ENCODE measurements at places on chromosomes 4 and X.

DNA sequence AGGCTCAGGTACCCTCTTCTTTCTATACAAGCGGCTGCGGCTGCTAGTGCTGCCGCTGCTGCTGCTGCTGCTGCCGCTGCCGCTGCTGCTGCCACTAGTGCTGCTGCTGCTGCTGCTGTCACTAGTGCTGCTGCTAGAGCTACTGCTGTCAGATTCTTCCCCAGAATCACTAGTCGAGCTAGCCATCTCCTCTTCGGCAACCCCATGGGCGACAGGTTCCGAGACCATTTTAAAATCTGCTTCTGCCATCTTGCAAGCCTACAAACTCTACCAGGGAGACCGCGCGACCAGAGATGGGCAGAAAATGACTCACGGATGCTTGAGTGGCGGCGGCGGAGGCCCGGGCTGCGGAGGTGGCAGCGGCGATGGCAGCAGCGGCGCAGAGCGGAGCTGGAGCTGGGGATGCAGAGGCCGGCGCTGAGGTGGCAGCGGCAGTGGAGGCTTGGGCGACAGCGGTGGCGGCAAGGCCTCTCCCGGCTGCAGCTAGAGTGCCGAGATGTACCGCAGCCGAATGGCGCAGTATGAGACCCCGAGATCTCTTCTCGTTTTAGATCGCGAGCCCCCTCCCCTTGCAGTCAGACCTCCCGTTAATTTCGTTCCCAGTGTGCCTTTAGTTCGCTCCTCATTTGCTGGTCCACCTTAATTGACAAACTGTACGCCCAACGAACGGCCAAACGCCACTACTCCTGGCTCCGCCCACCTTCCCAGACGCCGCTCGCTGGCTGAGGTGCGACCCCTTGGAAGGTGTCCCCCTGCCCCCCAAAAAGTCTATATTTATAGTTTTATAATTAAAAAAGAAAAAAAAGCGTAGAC, at the start of gene NAP1L3:
Gene NAP1L3, minus strand, starts transcription at position 523 of the 813 bp plus-strand sequence. Its CDS starts 274 bp downstream, at position 249.
- DNase-seq: peak; percentile 8

DNA sequence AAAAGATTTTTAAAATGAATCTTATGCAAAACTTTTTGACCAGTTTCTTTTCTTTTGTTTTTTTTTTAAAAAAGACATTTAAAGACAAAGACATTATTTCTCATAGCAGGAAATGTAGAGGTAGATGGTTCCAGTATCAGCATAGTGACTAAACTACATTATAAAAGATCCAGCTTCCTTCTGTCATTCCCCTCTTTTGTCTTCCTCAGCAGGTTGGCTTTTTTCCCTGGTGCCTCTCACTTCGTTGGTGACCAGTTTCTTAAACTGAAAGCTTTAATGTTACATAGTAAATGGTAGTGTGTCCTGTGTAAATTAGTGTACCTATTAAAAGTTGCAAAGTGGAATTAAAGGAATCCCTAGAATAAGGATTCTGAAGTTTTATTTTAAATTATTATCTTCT, 36.1 kb downstream of the DCK start:
- no peak for DNase-seq

DNA sequence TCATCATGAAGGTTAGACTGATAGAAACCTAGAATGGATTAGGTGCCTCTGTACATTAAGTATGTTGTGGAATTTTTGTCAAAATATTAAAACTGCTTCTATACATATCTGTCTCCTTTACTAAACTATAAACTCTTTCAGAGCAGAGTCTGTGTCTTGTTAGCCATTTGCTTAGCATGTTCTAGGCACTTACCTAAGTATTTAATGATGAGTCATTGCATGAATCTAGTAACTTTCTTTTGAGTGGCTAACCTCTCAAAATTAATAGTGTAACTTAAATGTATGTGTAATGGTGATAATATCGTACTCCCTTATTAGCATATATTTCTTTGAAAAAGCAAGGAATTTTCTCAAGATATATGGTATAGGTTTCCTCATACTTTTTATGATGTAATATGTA, 57.8 kb downstream of the RAP1GDS1 start:
- DNase-seq: no peak

DNA sequence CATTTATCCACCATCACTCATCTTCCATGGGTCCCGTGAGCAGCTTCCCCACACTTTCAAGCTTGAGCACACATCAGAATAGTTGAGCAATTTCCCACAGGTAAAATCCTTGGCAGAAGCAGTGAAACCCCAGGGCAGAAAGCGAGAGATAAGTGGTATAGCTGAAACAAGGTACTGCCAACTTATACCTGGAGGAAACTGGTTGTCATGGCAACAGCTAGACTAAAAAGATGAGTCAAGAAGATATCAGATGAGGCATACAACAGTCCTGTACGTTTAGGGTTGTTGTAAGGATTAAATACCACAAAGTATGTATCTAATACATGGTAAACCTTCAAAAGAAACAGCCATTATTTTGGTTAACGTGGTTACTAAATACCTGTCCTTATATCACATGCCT, 66.9 kb upstream of the PHOX2B start:
- no peak for DNase-seq

DNA sequence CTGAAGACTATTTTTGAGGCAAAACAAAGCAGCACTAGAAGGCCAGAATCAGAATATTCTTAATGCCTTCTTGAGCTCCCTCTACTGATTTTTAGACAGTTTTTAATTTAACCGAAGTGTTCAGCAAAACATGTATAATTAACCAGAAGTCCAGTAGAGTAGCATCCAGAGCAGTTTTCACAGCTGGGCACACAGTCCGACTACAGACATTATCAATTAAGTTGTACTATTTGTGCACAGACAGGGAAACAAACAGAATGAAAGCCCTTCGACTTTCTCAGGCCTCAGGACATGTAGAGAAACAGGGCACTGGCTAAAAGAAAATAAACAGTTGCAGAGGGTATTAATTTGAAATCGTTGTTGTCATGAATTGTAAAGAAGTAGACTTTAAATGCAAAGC, 11.9 kb downstream of the FSTL5 start:
- no peak for DNase-seq

DNA sequence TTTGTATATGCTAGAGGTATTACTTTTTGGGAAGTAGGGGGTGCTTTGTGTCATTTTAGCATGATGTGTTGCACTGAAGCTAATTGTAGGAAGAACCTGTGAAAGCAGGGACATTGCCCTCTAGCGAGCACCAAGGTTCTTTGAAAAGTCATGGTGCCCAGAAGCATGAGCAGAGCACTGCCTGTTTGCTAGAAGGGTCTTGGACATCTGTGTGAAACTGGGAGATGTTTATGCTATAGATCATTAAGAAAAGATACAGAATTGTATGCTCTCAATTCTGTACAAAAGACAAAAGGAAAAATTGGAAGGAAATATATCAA, 14.7 kb downstream of the GRPR start:
- no peak for DNase-seq

DNA sequence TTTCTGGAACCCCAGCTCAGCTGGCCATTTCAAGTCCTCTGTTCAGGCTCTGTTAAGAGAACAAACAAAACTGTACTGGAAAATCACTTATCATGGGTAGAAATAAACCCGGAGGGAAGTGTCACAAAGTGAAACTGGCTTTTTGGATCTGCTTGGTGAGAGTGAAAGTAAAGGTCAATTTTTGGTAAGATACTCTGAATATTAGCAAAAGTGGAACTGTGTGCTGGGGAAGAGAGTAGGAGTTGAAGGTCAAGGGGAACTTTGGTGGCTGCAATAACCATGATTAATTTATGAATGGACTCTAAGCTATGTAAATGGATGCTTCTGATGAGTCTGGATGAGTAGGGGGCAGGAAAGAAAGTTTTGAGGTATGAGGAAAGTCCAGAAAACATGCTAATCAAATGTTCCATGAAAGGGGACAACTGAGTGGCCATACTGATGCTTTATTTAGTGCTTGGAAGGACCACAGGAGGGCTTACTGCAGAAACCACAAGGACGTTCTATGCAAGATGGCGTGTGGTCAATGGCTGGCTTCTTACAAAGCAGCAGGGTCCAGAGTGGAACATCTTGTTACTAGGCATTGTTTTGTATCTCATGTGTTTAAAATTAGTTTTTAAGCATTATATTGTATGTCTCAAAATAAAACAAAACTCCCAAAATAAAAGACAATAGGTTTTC, 36.8 kb upstream of the TNIP3 start:
- no peak for DNase-seq

DNA sequence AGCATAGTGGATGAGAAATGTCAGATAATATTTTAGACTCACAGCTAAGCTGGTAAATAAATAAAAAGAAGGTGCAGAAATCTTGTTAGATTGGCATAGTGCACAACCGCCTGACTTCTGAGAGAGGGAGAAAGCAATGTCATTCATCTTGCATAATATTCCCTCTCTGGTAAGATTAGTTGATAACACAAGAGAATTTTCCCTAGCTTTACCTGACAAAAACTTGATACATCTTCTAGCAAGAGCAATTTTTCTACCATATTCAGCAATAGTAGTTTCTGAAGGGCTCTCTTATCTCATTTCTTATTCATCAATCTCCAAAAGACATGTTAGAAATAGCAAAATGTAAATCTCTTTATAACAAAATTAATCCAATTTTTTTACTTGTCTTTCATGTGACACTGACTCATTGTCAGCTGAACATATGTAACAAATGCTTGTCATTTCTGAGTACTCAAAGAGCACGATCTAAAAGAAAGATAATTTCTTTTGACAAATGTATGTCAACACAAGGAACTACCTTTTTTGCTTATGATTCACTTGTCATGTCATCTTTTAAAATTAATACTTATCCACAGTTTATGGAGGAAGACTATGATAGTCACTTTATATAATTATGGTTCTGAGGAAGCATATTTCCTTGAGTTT, 240.0 kb downstream of the ARAP2 start:
- no peak for DNase-seq

DNA sequence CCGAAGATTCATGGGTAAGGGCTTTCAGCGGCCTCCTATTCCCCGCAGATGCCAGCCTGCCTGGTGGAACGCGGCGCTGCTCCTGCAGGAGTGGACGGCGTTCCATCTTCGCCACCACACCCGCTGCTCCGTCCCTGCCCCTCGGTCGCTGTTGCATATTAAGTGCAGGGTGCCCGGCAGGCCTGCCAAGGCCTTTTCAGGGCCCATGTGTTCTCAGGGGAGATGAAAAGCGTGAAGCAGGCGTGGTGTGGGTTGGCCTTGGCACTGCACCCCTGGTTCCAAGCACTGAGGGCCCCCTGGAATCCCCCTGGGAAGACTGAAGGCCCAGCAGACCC, 52.0 kb downstream of the SORCS2 start:
- no peak for DNase-seq

GRCh38 chr4:15132739-15133138, 130.5 kb downstream of the CPEB2 start:
- no peak for DNase-seq

- peak; percentile 2 for DNase-seq
Observed at GRCh38 chrX:47311932-47312774, 58.2 kb upstream of the ZNF157 start.

GRCh38 chrX:8278557-8278956, 107.5 kb upstream of the VCX2 start:
- no peak for DNase-seq

DNA sequence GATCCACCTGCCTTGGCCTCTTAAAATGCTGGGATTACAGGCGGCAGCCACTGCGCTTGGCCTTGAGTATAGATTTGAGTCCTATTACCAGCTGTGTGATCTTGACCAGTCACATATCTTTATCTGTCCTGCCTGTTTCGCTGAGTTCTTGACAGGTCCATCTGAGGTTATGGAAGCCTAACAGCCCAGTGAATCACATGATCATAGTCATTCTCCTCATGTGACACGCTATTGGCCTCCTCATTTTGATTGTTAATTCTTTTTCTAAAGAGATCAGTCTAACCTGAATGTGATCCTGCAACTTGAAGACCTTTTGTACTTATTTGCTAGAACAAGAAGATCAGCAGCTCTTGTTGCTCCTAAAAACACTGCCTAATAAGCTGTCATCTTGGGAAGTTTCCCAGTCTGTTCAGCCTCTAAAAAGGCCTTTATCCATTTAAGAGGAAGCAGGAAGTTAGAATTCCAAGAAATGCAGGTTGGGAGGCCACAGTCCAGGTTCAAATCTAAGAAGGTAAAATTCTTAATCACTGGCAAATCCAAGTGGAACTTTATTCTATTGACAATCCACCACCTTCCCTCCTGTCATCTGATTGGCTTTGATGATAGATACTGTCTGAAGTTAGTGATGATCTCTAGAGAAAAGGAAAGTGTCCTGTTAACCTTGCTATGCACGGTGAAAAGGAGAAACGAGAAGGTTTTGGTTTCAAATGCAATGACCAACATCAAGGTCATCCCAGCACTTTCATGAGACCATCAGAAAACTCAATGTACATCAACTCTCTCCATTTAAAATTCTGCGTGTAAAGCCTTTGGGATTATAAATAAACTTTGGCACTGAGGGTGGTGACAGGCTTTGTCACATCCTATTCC, 86.9 kb downstream of the CHRNA9 start:
- no peak for DNase-seq

DNA sequence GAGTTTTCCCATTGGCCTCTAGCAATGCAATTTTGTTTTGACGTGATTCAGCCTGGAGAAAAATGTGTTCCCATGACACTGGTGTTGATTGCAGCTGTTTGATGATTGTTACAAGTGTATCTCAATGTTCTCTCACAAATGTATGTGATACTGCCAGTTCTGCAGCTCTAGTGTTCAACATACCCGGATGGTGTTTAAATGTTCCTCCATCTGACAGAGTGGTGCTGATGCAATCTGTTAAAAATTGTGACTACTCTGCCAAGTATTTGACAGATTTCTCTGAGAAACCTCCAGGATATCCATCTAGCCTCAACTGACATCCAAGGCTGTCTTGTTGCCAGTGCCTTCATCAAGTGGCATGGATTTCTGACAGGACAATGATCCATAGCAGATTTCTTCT, 657.2 kb upstream of the DIAPH2 start:
- no peak for DNase-seq

DNA sequence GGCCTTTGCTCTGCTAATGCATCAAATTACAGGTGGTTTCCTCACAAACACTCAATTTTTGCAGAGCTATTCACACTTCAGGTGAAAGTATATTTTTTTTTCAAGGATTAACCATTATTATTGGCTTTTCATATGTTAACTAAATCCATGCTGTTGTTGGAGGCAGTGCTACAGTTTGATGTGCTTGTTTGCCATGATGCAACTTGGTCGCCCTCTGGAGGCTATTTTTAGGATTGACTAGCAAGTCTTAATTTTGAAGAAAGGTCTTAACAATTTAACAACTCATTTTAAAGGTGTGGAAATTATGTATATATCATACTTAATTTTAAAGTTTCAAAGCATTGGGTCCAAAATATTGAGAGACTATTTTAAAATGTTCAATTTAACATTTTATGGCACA, 168.8 kb upstream of the FAM47A start:
- DNase-seq: no peak

Measured in stimulated activated CD8-positive, alpha-beta memory T cell treated with anti-CD3 and anti-CD28 coated beads, Interleukin-12 subunit alpha, Interleukin-12 subunit beta, amount 100 ng/mL, for 1 hour (primary cell).